ENCODE measurements at places on chromosomes 11 and 22.

GRCh38 chr11:116062129-116062489 is 557.9 kb upstream of the CADM1 start:
- no peak for DNase-seq

- no peak for DNase-seq
These were observed 25.1 kb downstream of the RNF185 start for GRCh38 chr22:31185056-31185455.

DNA sequence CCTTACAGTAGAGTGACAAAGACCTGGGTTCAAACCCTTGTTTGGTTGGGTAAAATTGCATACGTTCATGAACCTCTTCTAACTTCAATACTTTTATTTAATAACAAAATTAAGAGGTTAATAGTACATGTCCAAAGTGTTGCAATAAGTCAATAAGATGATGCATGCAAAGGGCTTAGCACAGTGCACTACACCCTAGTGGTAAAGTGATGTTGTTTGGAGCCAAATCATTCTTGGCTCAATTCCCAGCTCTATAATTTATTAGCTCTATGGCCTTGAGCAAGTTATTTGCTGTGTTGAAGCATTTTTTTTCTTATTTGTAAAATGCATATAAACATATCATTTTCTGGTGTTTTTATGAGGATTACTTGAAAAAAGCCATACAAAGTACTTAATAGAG is 945.3 kb downstream of the LRRC4C start:
- DNase-seq: no peak

GRCh38 chr11:61171907-61172306 is 10.7 kb upstream of the VPS37C start:
- no peak for DNase-seq

DNA sequence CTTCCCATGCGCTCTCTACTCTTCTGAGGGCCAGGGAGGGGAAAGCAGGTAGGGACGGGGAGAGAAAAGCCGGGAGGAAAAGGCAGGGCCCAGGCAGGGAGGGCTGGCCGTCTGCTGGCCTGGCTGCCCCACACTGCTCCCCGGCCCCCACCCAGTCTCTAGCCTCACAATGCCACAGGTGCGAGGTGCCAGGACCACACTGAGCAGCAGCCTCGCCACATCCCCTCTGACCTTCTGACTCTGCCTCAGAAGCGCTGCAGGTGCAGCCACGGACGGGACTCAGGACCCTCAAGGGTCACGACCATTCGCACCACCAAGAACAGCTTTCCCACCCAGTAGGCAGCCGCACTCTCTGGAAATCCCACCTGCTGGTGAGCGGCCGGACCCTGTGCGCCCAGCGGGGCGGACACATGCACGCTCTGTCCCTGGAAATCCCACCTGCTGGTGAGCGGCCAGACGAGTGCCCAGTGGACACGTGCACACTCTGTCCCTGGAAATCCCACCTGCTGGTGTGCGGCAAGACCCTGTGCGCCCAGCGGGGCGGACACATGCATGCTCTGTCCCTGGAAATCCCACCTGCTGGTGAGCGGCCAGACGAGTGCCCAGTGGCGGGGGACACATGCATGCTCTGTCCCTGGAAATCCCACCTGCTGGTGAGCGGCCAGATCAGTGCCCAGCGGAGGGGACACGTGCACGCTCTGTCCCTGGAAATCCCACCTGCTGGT is 20.1 kb downstream of the TOLLIP start:
- no peak for DNase-seq

GRCh38 chr11:122337704-122338103 is 221.7 kb upstream of the BLID start:
- no peak for DNase-seq

DNA sequence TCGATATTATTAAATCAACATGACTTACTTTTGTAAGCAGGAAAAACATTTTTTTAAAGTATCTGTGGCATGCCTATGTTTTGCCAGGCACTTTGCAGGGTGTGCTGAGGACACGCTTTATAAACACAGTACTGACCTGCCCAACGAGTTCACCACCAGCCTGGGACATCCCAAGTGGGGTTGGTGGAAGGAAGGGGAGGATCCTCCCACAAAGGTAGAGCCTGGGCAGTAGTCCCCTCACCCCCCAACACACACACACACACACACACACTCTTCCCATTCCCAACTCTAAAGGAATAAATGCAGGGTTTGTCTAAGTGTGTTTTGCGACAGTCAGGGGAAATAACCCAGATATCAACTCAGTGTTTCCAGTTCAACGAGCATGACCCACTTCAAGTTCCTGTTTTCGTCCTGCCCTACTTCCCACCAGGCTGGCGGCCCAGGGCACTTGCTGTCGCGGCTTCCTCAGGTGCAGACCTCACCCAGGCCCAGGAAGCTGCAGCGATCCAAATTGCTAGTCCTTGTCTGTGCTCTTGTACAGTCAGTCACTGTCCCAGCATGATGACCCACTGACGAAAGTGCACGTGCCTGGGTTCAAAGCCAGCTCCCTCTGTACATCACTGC is 3.1 kb downstream of the CERK start:
- DNase-seq: no peak

- DNase-seq: no peak
These were observed 21.5 kb upstream of the RFPL3 start for GRCh38 chr22:32336121-32336603.

GRCh38 chr11:91912322-91912721 is 312.3 kb upstream of the FAT3 start:
- no peak for DNase-seq

GRCh38 chr11:93476796-93477195 is 66.4 kb downstream of the SMCO4 start:
- no peak for DNase-seq

DNA sequence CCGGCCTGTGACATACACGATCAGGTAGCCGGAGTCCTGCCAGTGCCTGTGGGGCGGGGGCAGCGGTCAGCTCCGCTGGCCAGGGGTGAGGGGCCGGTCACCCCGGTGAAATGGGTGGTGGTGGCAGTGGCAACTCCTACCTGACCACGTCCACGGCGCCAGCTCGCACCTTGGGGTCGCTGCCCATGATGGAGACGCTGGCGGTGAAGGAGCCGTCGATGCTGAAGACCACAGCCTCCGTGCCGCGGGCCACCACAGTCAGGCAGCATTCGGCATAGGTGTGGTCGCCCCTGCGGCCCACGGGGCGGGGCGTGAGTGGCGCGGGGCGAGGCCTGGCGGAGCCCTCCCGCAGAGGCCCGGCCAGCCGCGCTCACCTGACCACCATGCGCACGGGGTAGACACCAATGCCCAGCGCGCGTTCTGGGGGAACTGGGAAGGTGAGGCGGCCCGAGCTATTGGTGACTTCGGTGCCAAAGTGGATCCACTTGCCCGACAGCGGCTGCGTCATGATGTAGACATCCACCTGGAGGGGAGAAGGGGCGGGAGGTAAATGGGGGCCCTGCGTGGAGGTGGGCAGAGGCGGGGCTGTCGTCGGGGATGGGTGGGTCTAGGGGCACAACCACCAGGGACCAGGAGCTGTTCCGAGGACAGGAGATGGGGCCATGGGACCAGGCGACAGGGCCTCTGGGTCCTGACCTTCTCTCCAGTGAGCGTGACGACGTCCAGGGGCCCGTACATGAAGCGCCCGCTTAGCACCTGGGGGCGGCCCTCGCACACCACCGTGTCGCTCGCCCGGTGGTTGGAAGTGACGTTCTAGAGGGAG is 10.9 kb downstream of the AIP start:
- no peak for DNase-seq

DNA sequence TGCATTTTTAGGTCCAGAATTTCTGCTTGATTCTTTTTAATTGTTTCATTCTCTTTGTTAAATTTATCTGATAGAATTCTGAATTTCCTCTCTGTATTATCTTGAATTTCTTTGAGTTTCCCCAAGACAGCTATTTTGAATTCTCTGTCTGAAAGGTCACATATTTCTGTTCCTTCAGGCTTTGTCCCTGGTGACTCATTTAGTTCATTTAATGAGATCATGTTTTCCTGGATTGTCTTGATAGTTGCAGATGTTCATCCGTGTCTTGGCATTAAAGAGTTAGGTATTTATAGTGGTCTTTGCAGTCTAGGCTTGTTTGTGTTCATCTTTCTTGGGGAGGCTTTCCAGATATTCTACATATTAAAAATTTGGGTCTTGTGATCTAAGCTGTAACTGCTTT is 694.8 kb upstream of the CCDC179 start:
- DNase-seq: no peak

DNA sequence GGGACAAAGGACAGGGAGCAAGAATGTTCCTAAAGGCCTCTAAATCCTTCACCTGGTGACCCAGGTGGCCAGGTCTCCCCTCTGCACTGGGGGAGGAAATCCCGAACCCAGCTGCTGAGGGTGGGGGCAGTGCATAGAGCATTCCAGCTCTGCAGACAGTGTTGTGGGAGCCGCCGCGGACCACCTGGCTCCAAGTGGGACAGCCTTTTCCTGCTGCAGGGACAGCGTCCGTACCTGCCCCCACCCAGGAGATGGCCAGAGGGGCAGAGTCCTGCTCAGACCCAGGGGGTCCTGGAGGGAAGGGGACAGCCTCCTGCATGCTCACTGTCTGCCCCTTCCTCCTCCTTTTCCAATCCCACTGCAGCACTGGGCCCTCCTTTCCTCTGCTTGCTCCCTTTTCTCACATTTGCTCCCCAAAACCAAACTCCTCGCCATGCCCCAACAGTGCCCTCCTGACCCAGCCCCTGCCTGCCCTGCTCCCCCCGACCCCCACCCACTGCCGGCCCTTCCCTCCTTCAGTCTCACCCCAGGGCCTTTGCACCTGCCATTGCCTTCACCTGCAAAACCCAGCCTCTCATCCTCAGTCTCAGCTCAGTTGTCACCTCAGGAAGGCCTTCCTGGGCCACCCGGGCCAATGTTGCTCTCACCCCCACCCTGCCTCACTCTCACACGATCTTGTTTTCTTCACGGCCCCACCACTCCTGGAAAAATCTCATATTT is 12.8 kb downstream of the PNPLA5 start:
- no peak for DNase-seq

DNA sequence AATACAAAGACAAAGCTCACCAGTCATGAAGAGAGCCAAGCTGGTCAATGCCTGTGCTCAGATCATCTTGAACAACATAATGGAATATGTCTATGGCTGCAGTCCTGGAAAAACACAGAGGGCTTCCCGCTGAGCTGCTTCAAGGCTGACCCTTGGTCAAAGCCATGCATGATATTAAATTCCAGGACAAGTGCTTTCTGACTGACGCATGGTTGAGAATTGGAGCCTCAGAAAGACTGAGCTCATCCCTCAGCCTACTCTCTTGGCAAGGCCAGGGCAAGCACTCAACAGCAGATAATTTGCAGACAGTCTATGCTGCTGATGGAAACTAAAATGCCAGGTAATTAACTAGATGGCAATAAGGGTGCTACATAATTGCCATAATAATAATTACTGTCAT is 89.2 kb downstream of the GALNT18 start:
- no peak for DNase-seq

GRCh38 chr11:69877235-69877634 is 58.0 kb upstream of the FGF3 start:
- no peak for DNase-seq

DNA sequence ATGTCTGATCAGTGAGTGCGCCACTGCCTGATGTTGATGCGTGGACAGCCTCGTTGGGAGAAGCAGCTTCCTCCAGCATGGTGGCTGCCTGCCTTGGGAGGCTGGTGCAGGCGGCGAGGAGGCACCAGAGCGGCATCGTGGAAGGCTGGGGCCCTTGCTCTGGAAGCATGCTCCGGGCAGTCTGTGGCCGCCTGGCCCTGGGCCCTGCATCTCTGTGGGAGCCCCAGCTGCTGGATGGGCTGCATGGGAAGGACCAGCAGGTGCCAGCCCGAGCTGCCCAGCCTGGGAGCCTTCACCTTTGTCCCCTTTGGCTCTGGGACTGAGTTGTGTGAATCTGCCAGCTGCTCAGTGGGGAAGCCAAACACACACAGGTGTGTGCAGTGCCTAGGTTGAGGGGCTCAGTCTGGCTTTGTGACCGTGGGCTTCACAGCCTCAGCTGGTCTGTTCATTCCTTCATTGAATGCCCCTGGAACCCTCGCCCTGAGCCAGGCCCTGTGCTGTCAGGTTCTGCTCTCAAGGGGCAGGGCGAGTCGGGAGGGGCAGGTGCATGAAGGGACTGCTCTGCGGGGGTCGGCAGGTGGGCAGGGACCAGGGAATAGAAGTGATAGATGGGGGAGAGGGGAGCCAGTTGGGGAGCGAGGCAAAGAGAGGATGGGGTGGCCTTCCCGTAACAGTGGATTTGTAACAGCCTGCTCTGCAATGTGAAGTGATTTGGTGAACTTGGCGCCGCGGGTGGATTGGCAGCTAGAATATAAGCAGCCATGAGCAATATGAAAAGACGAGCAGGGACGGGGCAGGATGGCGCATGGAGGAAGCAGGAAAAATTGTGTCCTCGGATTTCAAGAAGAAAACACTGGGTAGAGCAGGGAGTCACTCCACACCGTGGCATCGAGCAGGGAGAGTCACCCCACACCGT is 354.2 kb downstream of the TBC1D22A start:
- no peak for DNase-seq

All from liver (tissue), 10 donors.